ENCODE measurements at places on chromosomes 16 and 17.

GRCh38 chr16:84050316-84050715, 7.7 kb upstream of the SLC38A8 start:
- DNase-seq = no peak

- DNase-seq = no peak
These were observed 8.4 kb downstream of the TXNL4B start for GRCh38 chr16:72085002-72085401.

GRCh38 chr17:5429191-5429887, 9.4 kb downstream of the RPAIN start:
- no peak for DNase-seq

DNA sequence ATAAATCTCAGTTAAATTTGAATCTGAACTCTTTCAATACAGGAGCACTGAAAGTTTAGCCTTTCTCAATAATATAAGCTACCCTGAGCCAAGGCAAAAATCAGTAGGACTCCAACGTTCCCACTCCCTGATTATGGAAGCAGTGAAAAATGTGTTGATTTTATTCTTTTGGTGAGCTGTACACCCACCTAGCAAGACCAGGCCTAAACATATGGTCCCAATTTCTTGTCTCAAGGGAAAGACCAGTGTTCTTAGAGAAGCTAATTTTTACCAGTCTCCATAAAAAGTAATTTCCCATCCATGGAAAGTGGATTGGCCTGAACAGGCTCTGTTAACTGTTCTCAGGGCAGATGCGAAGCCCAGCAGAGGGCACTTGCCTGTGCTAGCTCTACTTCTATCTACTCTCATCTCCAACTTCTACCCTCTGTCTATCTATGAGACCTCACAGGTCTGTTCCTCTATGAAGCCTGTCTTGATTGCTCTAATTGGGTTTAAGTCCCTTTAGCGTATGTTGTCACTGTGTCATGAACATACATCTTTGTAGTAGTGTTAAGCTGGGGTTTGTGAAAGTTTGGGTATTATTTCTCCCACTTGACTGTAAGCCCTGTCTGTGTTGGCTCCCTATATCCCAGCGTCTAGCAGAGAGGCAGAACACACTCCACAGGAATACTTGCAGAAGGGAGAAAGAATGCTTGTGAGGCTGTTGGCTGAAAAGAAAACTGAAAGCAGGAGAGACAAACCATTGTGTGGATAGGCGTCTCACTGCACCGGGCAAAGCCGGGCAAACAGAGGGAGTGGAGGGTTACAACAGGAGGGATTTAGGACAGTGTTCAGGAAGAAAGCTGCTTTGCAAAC, 167.1 kb upstream of the MAF start:
- no peak for DNase-seq

DNA sequence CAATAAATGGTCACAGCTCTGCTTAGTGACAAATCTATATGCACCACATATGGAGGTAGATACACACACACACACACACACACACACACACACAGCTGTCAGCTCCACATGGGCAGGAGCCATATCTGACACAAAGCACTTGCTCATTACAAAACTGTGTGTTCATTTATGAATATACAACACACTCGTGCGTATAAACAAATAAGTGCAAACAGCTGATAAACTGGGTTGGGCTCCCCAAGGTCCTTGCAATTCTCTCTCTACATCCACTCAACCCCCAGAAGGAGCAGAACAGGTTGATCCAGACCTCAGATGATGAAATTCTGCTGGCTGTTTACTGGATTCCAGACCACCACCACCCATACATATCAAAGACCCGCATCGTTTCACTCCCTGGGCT, 140.7 kb downstream of the XYLT1 start:
- DNase-seq = no peak

GRCh38 chr17:16513873-16514272, 21.9 kb upstream of the LRRC75A start:
- no peak for DNase-seq

GRCh38 chr17:82667668-82668000, 19.4 kb upstream of the WDR45B start:
- DNase-seq = no peak

DNA sequence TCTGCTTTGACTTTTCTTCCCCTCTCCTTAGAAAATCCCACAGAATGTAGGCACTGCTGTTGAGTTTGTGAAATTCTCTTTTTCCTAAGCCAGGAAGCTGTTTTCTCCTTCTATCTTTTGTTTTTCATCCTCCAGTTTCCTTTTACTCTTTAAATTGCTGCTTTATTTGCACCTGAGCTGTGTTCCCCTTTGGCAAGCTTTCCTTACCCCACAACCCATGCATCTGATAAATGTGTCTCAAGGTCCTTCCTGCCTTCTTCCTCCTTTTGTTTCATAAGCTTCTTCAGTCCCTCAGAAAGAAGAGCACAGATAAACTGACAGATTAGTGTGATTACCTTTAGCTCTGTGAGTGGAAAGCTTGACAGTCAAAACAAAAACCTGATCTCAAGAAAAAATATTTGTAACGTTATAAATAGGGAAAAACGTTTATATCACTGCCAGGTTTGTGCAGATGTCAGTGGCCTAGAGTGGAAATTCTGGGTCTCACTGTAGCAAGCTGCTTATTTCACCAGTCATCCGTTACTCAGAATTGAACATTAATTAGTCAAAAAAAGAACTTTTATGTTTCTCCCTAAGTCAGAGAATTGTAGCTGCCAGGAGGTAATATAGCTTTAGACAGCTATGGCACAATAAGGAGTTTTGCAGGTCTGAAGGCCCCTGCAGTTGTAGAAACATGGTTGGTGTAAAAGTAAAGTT, 23.6 kb downstream of the GSDMB start:
- no peak for DNase-seq

DNA sequence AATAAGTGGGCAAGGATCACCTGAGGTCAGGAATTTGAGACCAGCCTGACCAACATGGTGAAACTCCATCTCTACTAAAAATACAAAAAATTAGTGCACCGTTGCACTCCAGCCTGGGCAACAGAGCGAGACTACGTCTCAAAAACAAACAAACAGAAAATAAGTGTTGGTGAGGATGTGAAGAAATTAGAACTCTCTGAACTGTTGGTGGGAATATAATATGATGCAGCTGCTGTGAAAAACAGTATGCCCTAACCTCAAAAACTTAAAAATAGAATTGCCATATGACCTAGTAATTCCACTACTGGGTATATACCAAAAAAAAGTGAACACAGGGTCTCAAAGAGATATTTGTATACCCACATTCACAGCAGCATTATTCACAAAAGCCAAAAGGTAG, 26.1 kb downstream of the GLG1 start:
- DNase-seq = no peak

- peak; percentile 54 for DNase-seq
These were observed 27.3 kb downstream of the TBC1D16 start for GRCh38 chr17:80008383-80008840.

GRCh38 chr16:78773706-78774105, 674.3 kb downstream of the WWOX start:
- no peak for DNase-seq

DNA sequence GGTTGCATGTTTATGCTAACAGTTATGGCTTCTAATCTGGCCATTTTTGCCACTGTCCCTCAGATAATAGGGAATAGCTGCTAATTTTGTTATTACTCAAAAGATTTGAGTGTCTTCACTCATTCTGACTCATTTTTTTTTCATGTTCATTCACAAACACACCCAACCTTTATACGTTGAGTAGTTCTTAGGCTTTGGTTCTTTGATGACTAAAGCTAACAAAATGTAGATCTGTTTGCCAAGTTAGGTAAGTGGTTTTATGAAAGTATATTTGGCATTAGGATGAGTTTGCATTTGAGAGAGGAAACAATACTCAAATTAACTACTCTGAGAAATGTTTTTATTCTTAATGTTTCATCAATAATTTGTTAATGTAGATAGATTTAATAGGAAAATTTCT, 3.6 kb downstream of the MAP2K4 start:
- DNase-seq = no peak

- no peak for DNase-seq
These were observed 79.9 kb upstream of the LGALS9 start for GRCh38 chr17:27550974-27551505.

DNA sequence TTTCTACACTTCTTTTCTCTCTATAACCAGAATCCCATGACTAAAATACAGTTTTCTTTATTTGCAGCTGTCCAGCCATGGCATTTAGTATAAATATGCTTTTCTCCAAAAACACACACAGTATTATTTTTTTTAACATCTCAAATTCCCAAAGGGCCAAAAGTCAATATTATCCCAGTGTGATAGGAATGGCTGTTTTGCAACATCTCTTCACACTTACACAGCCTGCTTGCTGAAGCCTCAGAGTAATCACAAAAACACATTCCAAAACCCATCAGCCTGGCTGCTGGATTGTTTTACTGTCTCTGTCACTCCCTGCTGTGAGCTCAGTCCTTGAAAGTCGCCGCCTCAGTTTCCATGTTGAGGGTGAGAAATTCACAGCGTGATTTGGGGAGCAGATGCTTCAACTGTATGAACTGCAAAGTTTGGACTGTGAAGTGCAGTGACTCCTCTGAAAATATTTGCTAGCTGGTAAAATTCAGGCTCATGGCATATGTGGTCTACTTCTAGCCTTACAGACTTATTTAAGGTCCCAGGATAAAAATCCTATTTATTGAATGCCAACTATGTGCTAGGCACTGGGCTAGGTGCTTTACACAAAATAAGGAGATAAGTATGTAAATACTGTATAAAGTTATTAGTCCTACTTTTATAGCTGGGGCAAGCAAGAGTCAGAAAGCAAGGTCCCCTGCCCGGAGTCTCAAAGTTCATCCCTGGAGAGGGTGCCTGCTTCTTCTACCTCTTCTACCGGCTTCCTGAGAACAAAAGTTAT, 116.5 kb downstream of the SOCS1 start:
- DNase-seq = no peak

GRCh38 chr17:8940866-8941471, 24.5 kb downstream of the PIK3R5 start:
- no peak for DNase-seq

DNA sequence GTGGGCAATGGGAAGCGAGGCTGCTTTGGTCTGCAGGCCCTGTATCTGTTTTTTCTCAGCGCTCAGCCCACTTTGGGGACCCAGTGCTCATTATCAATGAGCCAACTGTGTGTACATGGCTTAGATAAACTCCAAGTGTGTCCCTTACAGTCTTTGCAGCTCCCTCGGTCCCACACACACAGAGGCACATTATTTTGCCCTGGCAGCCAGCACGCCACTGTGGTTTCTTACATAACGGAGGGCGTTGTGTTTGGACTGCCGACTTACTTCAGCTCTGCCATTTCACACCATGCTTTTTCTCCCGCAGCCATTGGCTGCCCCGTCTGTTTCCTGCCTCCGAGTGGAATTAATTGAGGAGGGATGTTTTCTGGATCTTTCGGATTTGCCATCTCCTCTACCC, 56.5 kb upstream of the CLEC18A start:
- no peak for DNase-seq

GRCh38 chr16:79954921-79955705, 354.6 kb upstream of the MAF start:
- DNase-seq = no peak

DNA sequence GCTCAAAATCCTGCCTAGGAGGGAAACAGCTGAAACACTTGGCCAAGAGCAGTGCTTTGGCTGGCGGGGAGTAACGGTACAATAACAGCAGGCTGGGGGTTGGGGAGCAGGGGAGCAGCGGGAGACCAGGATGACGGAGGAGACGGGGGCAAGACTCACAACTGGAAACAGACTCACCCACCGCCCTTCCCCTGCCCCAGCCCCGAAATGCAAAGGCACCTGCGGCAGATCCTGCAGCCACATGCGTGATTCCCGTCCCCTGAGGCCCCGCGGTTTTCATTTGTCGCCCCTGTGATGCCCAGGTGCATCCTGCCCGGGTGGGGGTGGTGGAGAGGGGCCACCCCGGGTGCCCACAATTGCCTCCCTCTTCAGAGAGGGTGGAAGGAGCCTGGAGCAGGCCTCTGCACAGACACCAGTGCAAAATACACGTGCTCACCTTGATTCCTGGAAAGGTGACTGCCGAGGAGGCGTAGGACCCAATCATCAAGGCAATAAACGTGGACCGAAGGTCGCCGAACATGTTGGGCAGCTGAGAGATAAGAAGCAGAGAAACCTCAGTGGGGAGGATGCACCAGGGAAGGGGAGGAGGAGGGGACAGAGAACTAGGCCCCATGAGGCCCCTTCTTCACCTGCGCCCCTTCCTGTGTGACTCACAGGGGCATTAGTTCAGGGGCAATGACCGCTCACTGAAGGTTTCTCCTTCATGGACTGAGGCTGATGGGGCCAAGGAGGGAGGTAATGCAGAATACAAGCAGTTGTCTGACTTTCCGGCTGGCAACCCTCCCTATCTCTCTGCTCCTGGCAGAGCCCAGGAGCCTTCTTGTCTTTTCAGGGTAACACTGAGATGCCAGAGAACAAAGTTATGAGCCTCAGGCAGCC, 30.4 kb upstream of the PITPNA start:
- no peak for DNase-seq

DNA sequence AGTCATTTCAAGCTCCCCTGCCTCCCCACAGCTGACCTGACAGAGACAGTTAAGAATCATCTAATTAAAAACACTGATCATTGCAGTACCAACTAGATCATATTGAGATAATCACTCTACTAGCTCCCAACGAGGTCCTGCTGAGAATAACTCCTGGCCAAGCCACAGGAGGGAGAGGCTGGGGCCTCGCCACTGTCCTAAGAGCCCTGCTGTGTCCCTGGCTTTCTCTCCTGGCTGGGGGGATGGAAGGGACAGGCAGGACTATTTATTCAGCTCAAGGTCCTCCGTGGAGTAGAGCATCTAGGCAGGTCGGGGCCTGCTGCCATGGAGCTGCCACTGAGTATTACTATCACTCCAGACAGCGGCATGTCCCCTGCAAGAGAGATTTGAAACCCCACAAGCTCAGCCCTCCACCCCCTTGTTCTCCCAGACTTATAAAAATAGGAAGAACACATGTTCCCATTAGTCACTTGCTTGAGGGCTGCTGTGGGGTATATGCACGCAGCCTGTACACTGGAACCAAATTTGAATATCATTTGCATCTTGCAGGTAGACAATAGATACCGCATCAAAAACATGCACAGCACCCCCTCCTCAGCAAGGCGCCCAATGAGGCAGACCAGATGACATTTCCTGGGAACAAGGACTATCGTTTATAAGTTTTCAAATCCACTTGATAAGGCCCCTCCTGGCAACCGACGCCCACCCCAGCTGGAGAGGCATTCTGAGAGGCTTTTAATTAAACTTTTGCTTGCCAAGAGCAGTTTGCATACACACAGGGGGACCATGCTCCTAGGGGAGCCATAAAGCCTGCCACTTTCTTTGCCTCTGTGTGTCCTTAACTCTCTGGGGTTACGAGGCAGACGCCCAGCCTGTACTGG, 385.2 kb upstream of the ZFHX3 start:
- no peak for DNase-seq

- peak; percentile 1 for DNase-seq
These were observed 54.9 kb downstream of the SREBF1 start for GRCh38 chr17:17781591-17782496.

All from activated effector memory CD4-positive, alpha-beta T cell treated with Interleukin-2 at 50 U/mL for 16 hours (primary cell).